Hepatic stellate cell (primary cell): ENCODE measurements at places on chromosomes 3 and 15.
A peak's percentile ranks its signal among the peaks of the same experiment; 100 is the strongest.

- DNase-seq = no peak
Measured at GRCh38 chr3:142319094-142319493, 93.7 kb upstream of the GK5 start.

- DNase-seq = peak; percentile 70
Measured at GRCh38 chr15:92810418-92811138, 89.5 kb upstream of the CHD2 start.

- no peak for DNase-seq
Measured at GRCh38 chr3:31836131-31837075, 144.7 kb downstream of the OSBPL10 start.

- DNase-seq = no peak
Measured at GRCh38 chr3:23667536-23668429, 138.0 kb upstream of the UBE2E1 start.

DNA sequence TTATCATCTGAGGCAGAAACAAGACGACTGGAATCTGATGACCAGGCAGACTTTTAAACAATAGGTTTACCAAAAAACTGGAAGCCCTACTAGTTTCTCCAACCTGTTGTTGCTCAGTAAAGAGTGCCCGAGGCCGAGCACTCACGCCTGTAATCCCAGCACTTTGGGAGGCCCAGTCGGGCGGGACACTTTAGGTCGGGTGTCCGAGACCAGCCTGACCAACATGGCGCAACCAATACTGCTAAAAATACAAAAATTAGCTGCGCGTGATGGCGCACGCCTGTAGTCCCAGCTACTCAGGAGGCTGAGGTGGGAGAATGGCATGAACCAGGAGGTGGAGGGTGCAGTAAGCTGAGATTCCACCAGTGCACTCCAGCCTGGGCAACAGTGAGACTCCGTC is 1.1 kb upstream of the WDR5B start:
- no peak for DNase-seq

DNA sequence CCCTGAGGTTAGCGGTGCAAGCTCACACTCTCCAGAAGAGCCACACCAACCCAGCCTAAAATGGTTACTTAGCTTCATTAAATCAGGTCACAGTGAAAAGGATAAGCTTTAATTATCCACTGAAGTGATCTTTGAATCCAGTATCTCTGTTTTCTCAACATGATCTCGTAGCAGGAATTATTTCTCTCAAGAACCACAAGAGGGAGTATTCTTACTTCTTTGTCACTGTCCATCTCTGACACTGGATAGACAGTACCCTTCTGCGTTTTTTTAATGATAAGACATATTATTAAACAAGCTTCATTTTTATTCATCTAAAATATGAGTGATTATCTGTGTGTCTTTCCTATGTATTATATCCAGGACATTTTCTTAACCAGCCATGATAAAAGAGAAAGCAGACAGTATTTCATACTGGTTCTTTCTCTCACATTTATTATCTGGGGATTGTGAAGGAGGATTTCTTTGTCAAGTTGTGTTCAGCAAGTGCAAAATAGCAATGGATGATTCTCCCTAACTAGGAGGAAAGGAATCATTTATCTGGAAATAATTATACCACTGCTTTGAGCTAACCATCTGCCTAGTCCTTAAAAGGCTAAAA is 105.4 kb upstream of the CCDC54 start:
- peak; percentile 19 for DNase-seq

DNA sequence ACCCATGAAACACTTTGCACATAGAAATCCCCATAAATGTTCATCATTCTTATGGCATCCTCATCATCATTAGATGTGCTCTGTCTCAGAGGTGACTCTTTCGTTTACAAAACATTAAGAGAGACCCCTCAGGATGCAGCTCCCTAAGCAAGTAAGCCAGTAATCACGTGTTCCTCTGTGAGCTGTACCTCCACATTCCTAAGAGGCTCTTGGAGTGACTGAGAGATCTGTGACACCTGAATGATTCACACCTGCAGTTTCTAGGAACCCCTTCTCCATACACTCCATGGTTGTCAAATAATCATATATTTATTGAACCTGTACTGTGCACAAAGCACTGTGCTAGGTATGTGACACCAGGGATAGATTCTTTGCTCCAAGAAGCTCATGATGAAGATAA is 602.4 kb downstream of the UNC13C start:
- DNase-seq = no peak

DNA sequence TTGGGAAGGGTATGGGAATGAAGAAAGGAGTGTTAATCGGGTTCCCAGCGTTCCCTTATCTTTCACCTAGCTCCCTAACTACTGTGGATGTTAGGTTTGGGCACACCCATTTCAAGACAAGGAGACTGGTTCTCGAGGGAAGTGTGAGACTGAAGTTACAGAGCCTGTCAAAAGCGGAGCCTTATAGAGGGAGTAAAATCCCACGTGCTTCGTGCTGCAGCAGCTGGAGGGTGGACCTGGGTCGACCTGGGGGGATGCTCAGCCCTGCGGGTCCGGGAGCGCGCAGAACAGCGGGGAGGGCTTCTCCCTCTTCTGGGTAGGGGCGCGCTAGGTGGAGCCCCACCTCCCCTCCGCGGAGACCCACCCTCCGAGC is 314 bp upstream of the TMED3 start:
- no peak for DNase-seq
